Jurkat, Clone E6-1 (cell line): ENCODE measurements at places on chromosomes 16 and 17.

- DNase-seq: no peak
Observed at GRCh38 chr17:1043601-1044251, 46.8 kb downstream of the TIMM22 start.

GRCh38 chr17:66893382-66893781 lies 58.5 kb downstream of the CACNG5 start:
- DNase-seq: no peak

DNA sequence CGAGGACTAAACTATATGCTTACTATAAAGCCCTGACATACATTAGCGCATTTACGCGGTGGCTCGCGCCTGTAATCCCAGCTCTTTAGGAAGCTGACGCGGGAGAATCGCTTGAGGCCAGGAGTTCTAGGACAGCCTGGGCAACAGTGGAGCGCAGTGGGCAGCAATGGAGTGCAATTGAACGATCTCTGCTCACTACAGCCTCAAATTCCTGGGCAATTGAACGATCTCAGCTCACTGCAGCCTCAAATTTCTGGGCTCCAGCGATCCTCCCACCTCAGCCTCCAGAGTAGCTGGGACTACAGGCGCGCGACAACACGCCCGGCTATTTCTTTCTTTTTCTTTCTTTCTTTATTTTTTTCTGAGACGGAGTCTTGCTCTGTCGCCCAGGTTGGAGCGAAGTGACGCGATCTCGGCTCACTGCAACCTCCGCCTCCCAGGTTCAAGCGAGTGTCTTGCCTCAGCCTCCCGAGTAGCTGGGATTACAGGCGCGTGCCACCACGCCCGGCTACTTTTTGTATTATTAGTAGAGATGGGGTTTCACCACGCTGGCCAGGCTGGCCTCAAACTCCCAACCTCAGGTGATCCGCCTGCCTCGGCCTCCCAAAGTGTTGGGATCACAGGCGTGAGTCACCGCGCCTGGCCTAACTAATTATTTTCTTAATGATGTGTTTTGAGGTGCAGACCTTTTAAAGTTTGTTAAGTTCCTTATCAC lies 506 bp upstream of the COG7 start:
- no peak for DNase-seq

GRCh38 chr17:34257299-34257985 lies 2.4 kb downstream of the CCL2 start:
- DNase-seq: no peak

DNA sequence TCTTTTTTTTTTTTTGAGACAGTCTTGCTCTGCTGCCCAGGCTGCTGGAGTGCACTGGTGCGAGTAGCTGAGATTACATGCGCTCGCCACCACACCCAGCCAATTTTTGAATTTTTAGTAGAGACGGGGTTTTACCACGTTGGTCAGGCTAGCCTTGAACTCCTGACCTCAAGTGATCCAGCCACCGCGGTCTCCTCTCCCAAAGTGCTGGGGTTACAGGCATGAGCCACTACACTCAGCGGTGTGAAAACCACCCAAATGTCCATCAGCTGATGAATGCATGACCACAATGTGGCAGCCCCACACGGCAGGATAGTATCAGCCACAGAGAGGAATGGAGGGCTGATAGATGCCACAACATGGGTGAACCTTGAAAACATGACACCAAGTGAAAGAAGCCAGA lies 2.1 kb downstream of the P2RX5 start:
- no peak for DNase-seq

- no peak for DNase-seq
Observed at GRCh38 chr16:65121870-65122723, at the start of gene CDH11. Gene CDH11, minus strand, starts transcription at chr16:65122063. Its CDS starts 117,194 bp downstream, at chr16:65004869.

DNA sequence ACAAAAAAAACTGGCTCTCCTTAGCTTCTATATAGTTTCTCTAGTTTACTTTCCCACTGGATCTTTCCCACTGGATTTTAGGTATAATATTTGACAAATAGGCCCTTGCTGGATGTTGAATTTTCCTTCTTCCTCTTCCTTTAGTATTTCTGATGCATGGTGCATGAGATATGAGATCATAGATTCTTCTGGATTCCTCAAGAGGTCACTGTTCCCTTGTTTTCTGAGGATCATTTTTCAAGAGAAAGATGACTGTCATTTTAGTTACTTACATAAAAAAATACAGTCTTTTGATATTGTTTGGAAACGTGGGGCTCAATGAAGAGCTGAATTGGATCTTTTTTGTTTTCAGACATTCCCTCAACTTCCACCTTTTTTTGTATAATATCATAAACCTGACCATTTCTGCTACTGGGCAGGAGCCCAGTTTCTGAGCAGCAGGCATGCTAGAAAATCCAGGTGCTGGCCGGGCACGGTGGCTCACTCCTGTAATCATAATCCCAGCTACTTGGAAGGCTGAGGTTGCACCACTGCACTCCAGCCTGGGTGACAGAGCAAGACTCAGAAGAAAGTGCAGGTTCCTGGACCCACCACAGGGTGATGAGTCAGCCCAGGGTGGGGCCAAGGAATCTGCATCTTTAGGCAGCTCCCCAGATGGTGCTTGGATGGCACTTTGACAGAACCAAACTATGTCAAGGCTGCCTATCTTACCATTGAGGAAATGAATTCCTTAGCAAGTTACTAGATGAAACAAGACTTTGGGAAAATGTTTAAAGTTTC lies 70.3 kb downstream of the SDR42E1 start:
- DNase-seq: peak; percentile 40

GRCh38 chr16:19882646-19883045 lies 2.0 kb downstream of the GPRC5B start:
- DNase-seq: no peak

DNA sequence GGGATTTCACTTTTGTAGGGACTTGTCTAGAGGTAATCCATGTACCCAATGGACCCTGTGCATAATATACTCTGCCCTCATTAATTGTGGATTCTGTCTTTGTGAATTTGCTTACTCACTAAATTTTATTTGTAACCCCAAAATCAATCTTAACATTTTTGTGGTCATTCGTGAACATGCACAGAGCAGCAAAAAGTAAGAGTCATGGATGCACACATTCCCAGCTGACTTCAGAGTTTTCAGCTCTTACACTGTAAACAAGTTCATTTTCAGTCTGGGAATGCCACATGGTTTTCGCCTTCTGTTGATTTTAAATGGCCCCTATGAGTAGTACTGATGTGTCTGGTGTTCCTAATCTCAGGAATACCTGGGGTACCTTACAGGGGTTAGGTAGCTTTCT lies 24.3 kb downstream of the TAC4 start:
- no peak for DNase-seq

DNA sequence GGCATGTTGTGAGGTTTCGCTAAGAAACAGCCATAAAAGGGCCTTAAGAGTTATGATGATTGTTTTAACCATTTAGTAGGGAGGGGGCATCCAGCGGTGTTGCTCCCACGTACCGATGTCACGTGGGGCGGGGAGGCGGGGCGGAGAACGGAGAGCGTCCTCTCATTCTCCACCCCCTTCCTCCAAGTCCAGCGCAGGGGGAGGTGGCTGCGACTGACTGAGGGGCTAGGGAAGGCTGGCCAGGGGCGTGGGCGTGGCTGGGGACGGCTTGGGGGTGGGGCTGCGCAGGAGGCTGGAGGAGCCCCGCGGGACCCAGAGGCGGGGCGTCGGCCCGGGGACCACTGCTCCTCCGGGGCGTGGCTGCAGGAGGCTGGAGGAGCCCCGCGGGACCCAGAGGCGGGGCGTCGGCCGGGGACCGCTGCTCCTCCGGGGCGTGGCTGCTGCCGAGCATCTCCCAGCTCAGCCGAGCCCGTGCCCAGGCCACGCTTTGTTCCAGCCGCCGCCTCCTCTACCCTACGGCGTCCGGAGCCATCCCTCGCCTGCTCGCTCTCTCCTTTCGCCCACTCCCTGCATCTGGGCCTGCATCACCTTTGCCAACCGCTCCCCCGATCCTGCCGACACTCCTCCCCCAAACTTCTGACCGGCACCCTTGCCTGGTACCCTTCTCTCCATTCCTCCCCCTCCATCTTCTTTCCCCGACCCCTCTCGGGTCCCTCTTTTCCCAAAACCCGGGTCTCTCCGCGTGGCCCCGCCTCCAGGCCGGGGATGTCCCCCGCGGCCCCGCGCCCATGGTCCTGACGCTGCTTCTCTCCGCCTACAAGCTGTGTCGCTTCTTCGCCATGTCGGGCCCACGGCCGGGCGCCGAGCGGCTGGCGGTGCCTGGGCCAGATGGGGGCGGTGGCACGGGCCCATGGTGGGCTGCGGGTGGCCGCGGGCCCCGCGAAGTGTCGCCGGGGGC lies at the start of gene SARM1:
Gene SARM1, plus strand, starts transcription at position 450 of the 958 bp plus-strand sequence. Its CDS starts 339 bp downstream, at position 789.
- DNase-seq: peak; percentile 75

GRCh38 chr17:81794074-81794476 lies 9.9 kb upstream of the GCGR start:
- no peak for DNase-seq

DNA sequence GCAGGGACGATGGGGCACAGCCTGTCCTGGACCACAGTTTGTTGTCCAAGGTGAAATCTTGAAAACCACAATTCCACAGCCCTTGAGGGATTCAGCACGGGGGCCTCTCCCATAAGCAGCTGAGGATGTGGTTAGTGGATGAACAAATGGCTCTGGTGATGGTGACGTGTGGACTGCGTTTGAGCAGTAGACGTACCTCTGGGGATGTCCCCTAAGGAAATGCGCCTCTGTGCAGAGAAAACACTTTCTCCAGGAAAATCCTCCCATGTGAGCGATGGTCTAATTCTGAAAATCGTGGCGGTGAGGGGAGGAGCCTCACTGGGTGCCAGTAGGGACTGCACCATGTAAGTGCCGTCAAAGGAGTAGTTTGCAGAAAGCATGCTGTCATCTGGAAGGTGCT lies 2.7 kb upstream of the SEPTIN12 start:
- no peak for DNase-seq

DNA sequence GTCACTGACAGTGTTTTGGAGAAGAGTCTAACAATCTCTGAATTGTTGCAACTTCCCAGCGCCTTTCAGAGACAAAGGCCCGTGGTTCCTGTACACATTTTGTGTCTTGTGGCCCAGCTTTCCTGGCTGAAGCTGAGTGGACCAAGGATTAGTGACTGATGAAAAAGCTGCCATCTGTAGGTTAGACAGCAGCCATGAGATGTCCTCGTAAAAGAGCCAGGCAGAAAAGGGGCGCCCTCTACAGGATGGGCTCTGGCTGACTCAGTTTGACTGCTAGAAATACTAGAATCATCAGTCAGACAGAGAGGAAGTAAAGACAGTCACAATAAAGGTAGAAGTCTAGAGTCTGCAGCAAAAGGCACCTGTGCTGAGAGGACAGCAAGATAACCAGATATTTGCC lies 26.5 kb upstream of the NF1 start:
- DNase-seq: peak; percentile 43

GRCh38 chr17:58615768-58616659 lies 75.8 kb downstream of the TEX14 start:
- DNase-seq: no peak

DNA sequence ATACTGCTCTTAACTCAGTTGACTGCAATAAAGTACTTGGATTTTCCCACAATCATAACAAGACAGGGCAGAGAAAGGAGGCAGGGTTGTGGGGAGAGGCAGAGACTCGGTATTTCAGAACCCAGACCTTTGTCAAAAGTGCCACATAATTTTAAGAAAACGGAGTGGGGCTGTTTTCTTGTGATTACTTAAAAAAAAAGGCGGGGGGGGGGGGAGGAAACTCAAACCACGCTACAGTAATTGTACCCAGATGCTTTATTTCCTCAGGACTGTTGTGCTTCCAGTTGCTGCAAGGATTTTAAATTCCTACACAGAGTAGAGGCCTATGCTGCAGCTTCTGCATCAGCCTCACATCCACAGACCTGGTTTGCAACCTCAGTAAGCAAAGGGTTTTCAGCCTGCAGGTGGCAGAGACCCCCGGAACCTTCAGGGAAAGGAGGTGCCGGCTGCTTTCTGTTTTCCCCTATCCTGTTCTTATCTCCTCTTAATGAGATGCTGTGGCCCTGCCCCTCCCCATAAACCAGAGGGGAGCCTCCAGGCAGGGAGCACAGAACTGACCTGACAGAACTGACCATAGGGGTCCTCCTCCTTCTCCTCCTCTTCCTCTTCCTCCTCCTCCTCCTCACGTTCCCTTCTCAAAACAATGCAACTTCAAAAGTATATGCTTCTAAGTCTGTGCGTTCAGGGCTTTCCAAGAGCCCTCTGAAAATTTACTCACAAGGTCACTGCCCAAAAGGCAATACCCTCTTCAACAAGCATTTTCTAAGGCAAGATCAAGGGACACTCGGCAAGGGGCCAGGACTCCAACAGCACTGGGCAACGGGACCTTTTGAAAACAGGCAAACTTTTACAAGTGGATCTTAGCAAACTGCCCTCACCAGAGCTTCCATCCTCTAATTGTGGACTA lies 7.5 kb downstream of the AXIN2 start:
- DNase-seq: no peak

DNA sequence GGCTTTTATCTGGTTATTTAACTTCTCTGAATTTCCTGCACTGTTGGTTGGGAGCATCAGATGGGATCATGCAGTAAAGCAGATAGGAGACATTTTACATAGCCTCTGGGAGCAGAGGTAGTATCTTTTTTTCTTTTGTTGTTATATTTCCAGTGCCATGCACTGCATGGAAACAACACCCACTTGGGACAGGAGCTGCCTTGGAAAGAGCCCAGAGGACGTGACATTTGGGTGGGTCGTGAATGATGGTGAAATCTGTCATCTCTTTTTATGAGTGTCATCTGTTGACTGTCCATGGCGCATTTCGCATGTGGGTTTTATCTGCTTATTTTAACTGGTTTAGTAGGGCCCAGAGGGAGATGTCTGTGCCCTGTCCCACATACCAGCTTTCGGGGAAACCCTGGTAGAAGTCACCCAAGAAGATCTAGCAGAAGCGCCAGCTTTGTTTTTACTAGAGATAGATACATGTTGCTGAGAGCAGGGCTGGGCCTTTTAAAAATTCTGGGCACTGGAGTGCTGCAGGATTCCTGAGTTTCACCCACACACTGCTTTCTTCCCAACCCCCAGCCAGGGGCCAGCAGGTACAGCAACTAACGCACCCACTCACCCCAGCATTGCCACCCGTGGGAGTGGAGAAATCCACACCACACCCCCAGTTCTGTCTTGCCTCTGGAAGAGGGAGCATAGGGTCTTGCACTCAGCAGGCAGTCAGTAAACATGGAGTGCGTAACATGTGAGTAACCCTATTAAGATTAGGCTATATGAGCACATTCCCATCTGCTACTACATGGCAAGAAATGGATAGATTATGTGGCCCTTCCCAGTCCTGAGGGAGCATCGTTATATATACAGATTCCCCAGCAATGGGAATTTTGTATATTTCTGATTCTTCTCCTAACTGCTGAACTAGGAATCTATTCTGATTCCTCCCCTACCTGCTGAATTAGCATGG lies 8.4 kb upstream of the TERF2 start:
- DNase-seq: no peak

GRCh38 chr16:75820672-75821071 lies 94.4 kb upstream of the CPHXL start:
- DNase-seq: no peak

- DNase-seq: no peak
Observed at GRCh38 chr16:49851468-49851787, 4.5 kb downstream of the ZNF423 start.

DNA sequence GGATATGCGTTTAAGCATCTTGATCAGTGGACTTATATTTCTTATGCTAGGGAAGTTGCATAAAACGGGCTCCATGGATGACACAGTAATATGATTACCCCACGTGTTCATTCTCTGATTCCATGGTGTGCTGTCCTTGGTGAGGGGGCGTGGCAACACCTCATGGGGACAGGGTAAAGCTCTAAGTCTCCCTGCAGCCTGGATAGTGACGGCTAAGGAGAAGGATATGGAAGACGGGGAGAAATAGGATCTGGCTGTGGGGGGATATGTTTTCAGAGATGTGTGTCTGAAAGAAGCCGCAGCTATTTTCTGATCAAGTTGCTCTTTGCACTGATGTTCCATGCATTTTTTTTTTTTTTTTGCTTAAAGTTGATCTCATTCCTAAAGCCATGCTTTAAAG lies 84.3 kb downstream of the MARCHF10 start:
- DNase-seq: no peak

- no peak for DNase-seq
Observed at GRCh38 chr17:6374761-6375312, 60.1 kb downstream of the AIPL1 start.
